ENCODE measurements at places on chromosomes 5 and 9. TPM values are rescaled to one million over a fixed set of nuclear protein-coding genes. Genes with fewer than 3 reads are reported as not detected.

Gene KIF4B
- total RNA-seq: not detected

Gene MZB1
- total RNA-seq: 0.43 TPM

Gene PDE8B
- total RNA-seq: 0.64 TPM

Gene DOCK8
- 0.32 TPM for total RNA-seq

Gene FBN2
- total RNA-seq: 81.6 TPM

Gene ANGPTL2
- total RNA-seq: 19.9 TPM

Gene SOX30
- not detected for total RNA-seq

Gene GDA
- total RNA-seq: 0.97 TPM

Gene ODF2
- 33.5 TPM for total RNA-seq

Gene S1PR3
- 102 TPM for total RNA-seq

Gene GDNF
- 0.43 TPM for total RNA-seq

Gene JAK2
- 11.6 TPM for total RNA-seq

Gene MEIKIN
- total RNA-seq: not detected

Gene COL27A1
- total RNA-seq: 23.3 TPM

Gene FOXD4L3
- not detected for total RNA-seq

Gene KIAA0825
- total RNA-seq: 9.5 TPM

Gene CLIC3
- total RNA-seq: 43.2 TPM

Gene NDUFS4
- total RNA-seq: 80.2 TPM

Gene BARX1
- total RNA-seq: not detected

Gene MARCOL
- total RNA-seq: not detected

Gene CCL27
- total RNA-seq: not detected

Gene OR1Q1
- total RNA-seq: not detected

Gene VCP
- total RNA-seq: 351 TPM

Gene PCDHB2
- 0.32 TPM for total RNA-seq

Gene DOCK2
- total RNA-seq: 7.3 TPM

Gene SHOC1
- total RNA-seq: under 0.01 TPM

Gene WDR38
- total RNA-seq: not detected

Gene MLANA
- total RNA-seq: not detected

Gene SLC34A1
- not detected for total RNA-seq

Gene TMEM174
- not detected for total RNA-seq

Gene EFNA5
- total RNA-seq: 6.5 TPM

Gene ADRB2
- total RNA-seq: 1.7 TPM

Gene PCDHGB2
- total RNA-seq: 2.3 TPM

Gene CFAP90
- total RNA-seq: not detected

Gene FER
- total RNA-seq: 27.4 TPM

Gene IRGM
- total RNA-seq: 0.32 TPM

Gene ORM2
- not detected for total RNA-seq

Gene KIF12
- total RNA-seq: not detected

Gene LTC4S
- not detected for total RNA-seq

Gene PCDH12
- total RNA-seq: under 0.01 TPM

Gene NUTM2G
- total RNA-seq: not detected

Gene PCDHB13
- 0.32 TPM for total RNA-seq

Gene SLC46A2
- total RNA-seq: not detected

Gene IL9
- not detected for total RNA-seq

Measured in fibroblast of villous mesenchyme (primary cell).